ENCODE measurements at places on chromosomes 11 and 22.

DNA sequence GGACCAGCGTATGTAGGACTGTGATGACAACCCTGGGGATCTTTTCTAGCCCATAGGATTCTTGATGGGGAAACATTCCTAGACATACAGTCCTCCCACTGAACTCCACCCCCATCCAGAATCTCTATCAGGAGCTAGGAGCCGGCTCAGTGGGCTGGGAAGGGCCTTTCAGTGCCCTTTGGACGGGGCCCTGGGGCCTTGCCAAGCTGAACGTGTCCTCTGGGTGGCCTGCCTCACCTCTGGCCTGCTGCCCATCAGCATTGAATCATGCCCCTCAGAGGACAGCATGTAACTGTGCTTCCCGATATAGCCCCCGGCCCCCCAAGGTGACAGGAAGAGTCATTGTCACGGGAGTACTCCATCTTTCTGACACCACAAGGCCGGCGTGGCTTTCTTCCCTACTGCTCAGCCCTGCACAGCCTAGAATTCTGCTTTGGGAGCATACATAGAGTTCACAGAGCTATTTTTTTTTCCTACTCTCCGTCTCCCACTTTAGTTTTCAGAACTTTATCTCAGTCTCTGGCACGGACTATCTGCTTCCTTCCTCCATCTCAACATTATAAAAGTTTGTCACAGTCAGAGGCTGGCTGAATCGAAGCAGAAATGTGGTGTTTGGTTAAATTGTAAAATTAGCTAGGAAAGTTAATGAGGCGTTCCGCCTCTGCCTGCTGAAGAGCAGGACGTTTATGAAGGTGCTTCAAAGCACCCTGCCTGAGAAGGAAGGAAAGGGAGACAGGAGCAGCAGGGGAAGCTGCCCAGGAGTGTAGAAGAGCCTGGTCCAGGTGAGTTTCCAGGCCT, 111.9 kb downstream of the ZBTB16 start:
- no peaks in the 10 kb centered on the region for H3K4me1 ChIP-seq
- no peak overlapping the region for H3K4me3 ChIP-seq
- H3K27me3 ChIP-seq: peaks cover 58% of the 10 kb centered on the region
- H3K27ac ChIP-seq: no peak overlapping the region

DNA sequence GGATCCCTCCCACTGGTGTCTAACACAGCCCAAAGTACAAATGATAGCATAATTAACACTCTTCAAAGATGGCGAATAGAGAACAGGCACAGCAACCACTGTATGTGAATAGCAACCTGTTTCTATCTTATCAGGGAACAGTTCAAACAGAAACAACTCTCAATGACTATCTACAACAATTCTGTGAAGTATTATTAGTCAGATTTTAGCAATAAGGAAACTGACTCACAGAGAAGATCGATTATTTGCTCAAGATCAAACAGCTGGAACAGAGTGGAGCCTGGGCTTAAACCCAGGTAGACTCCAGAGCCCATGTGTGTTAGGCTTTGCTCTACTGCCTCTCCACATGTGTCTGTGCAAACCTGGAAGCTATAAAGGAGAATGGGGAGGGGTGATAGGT, 88.7 kb downstream of the C11orf58 start:
- H3K36me3 ChIP-seq: no peaks in the 10 kb centered on the region
- no peaks in the 10 kb centered on the region for H3K4me1 ChIP-seq
- H3K27me3 ChIP-seq: peaks cover 3% of the 10 kb centered on the region
- no peak overlapping the region for H3K27ac ChIP-seq
- no peak overlapping the region for H3K4me3 ChIP-seq

DNA sequence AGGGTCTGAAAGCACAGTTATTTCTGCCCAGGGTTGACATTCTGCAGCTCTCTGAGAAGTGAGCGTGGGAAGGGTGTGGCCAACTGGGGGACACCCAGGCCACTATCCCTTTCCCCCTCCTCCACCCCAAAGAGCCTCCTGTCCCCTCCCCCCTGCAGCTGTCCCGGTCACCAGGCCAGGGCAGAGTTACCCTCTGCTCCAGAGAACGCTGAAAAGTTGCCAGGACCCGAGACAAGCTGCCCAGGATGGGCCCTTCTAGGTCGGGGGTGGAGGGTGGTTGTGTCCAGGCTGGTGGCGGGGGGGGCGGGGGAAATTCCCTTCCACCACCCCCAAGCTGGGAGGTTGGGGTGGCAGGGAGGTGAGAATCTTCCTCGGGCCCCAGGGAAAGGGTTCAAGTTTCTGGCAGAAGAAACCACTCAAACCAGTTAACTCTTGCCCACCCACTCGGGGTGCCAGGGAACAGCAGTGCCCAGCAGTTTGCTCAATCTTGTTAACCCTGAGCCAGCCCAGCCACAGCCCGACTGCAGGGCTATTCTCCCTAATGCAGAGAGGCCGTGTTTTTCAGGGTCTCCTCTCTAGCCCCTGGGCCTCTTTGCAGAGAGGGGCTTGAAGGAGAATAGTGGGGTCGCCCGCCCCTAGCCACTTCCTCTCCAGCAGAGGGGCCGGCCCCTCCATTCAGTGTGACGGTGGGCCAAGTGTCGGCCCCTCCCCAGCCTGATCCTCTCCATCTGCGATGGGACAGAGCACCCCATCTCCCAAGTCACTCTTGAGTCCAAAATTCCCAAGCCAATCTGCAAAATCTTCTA, 697 bp downstream of the LGALS1 start:
- peak overlapping the region; percentile 85 for H3K27ac ChIP-seq
- H3K36me3 ChIP-seq: peaks cover 5% of the 10 kb centered on the region
- peak overlapping the region; percentile 52 for H3K4me3 ChIP-seq
- H3K27me3 ChIP-seq: no peaks in the 10 kb centered on the region

GRCh38 chr22:45425531-45426265, 12.2 kb downstream of the RIBC2 start:
- DNase-seq: no peak
- H3K27me3 ChIP-seq: peaks cover 55% of the 10 kb centered on the region
- H3K36me3 ChIP-seq: no peaks in the 10 kb centered on the region
- no peak overlapping the region for H3K4me3 ChIP-seq
- H3K27ac ChIP-seq: no peak overlapping the region

DNA sequence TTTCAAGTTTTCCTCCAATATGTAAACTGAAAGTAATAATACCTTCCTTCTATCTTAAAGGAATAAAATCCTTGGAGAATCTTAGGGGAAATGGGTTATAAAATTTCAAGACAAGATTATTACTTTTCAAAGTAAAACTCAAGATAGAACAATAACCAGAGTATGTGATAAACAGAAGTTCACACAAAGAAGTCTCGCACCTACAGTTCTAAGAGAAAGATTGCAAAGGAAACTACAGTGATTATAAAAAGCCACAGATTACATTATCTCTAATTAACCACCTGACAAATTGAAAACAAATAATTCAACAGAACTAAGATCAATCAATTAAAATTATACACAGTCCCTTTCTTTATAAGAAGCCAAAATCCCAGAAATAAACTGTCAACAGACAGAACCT, 34.0 kb downstream of the AMBRA1 start:
- H3K27ac ChIP-seq: peak overlapping the region; percentile 70
- H3K27me3 ChIP-seq: no peaks in the 10 kb centered on the region
- no peak for DNase-seq
- peaks cover 34% of the 10 kb centered on the region for H3K4me1 ChIP-seq
- H3K4me3 ChIP-seq: 0 out of 2 replicates have a peak overlapping the region, but pooled peaks have one; percentile 20
- no peaks in the 10 kb centered on the region for H3K36me3 ChIP-seq

DNA sequence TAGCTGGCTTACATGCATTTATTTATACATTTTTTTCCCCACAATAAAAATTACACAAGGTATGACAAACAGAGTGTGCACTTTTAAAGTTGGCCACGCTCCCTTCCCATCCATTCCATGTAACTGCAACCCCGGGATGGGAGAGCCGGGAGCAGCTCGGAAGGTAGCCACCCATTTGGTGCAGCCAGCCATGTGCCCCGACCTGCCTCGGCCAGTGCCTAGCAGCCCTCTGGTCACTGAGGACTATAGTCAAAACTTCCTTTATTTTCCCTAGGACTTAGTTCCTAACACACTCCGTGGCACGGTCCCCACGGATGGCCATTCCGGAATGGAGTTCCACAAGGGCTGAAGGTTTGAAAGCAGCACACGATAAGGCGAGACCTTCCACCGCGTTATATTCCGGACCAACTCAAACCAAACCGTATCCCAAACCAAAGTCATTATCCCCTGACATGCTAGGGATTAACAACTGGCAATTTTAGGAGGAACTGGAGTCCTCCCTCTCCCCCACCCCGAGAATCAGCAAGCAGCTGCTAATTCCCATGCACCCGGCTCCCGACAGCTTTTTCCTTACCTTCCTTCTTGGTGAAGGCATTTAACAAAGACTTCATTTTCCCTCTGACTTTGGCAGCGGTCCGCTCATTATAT, 426.4 kb downstream of the SHANK2 start:
- H3K4me1 ChIP-seq: no peaks in the 10 kb centered on the region
- no peak overlapping the region for H3K4me3 ChIP-seq
- H3K27me3 ChIP-seq: peaks cover 33% of the 10 kb centered on the region

- H3K27ac ChIP-seq: no peak overlapping the region
- H3K4me3 ChIP-seq: no peak overlapping the region
- no peaks in the 10 kb centered on the region for H3K27me3 ChIP-seq
- DNase-seq: no peak
- H3K36me3 ChIP-seq: no peaks in the 10 kb centered on the region
- H3K4me1 ChIP-seq: no peaks in the 10 kb centered on the region
Measured at GRCh38 chr11:83728281-83728680, 442.1 kb upstream of the CCDC90B start.

- no peak overlapping the region for H3K27ac ChIP-seq
- no peak overlapping the region for H3K4me3 ChIP-seq
- H3K36me3 ChIP-seq: peaks cover 48% of the 10 kb centered on the region
- H3K4me1 ChIP-seq: peaks cover 13% of the 10 kb centered on the region
- DNase-seq: no peak
Measured at GRCh38 chr11:46504817-46505613, 88.8 kb downstream of the AMBRA1 start.

GRCh38 chr11:13291800-13292199, 14.2 kb downstream of the BMAL1 start:
- H3K27me3 ChIP-seq: peaks cover 5% of the 10 kb centered on the region

- DNase-seq: peak; percentile 51
- no peaks in the 10 kb centered on the region for H3K36me3 ChIP-seq
- peak overlapping the region; percentile 31 for H3K4me3 ChIP-seq
- H3K27ac ChIP-seq: no peak overlapping the region
Measured at GRCh38 chr22:39244136-39244495, 666 bp downstream of the PDGFB start.

GRCh38 chr11:61010466-61011228, 39.2 kb downstream of the CD6 start:
- no peaks in the 10 kb centered on the region for H3K4me1 ChIP-seq
- H3K4me3 ChIP-seq: no peak overlapping the region
- DNase-seq: no peak
- no peak overlapping the region for H3K27ac ChIP-seq
- H3K27me3 ChIP-seq: peaks cover 69% of the 10 kb centered on the region

DNA sequence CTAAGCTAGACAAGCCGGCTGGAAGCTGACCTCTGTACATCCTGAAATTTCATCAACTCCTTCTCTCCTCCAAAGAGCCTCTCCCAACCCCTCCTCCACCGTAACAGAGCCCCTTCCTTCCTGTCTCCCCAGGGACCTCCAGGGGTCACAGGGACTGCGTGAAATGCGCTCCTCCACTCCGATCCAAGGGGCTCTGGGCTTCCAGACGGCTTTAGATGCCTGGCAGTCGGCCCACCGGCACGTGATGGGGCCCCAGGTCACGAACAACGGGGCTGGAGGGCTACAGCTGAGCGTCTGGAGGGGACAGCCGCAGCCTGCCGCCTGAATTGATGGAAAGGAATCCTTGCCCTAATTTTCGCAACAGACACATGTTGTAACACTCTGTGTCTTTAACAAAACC, 264.1 kb downstream of the MN1 start:
- no peak overlapping the region for H3K27ac ChIP-seq
- H3K27me3 ChIP-seq: 0 out of 3 replicates have a peak, but pooled peaks cover 2% of the 10 kb centered on the region
- H3K36me3 ChIP-seq: no peaks in the 10 kb centered on the region
- no peak overlapping the region for H3K4me3 ChIP-seq

- no peak overlapping the region for H3K4me3 ChIP-seq
- no peak for DNase-seq
- no peak overlapping the region for H3K27ac ChIP-seq
- no peaks in the 10 kb centered on the region for H3K4me1 ChIP-seq
- H3K27me3 ChIP-seq: peaks cover 19% of the 10 kb centered on the region
- no peaks in the 10 kb centered on the region for H3K36me3 ChIP-seq
Measured at GRCh38 chr11:35390737-35391682, 28.3 kb downstream of the SLC1A2 start.

- H3K27me3 ChIP-seq: no peaks in the 10 kb centered on the region
- no peak for DNase-seq
- H3K4me1 ChIP-seq: peaks cover 41% of the 10 kb centered on the region
- H3K27ac ChIP-seq: no peak overlapping the region
Measured at GRCh38 chr11:66875378-66875777, 18.5 kb downstream of the LRFN4 start.

- no peak for DNase-seq
- no peak overlapping the region for H3K4me3 ChIP-seq
- H3K36me3 ChIP-seq: peaks cover 22% of the 10 kb centered on the region
- H3K27ac ChIP-seq: no peak overlapping the region
- H3K27me3 ChIP-seq: no peaks in the 10 kb centered on the region
Measured at GRCh38 chr11:112023104-112023503, 2.1 kb upstream of the DLAT start.

GRCh38 chr11:117197516-117198456, 1.4 kb upstream of the TAGLN start:
- peak; percentile 50 for DNase-seq
- H3K36me3 ChIP-seq: peaks cover 12% of the 10 kb centered on the region
- H3K4me1 ChIP-seq: peaks cover 30% of the 10 kb centered on the region
- no peak overlapping the region for H3K4me3 ChIP-seq
- H3K27ac ChIP-seq: no peak overlapping the region

GRCh38 chr22:30538280-30538679, 8.3 kb downstream of the SEC14L6 start:
- no peaks in the 10 kb centered on the region for H3K27me3 ChIP-seq
- peaks cover 6% of the 10 kb centered on the region for H3K4me1 ChIP-seq
- no peaks in the 10 kb centered on the region for H3K36me3 ChIP-seq
- H3K27ac ChIP-seq: no peak overlapping the region
- DNase-seq: no peak

DNA sequence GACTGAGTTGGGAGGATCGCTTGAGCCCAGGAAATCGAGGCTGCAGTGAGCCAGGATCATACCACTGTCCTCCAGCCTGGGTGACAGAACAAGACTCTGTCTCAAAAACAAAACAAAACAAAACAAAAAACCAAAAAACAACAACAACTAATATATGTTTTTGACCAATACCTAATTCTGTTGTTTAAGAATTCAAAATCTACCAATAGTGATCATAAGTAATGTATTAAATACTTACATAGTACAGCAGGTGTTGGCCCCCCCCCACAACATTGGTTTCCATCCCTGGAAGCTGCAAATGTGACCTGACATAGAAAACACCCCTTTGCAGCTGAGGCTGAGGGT, 74.7 kb downstream of the KCNQ1 start:
- H3K4me1 ChIP-seq: peaks cover 32% of the 10 kb centered on the region
- H3K27ac ChIP-seq: no peak overlapping the region
- H3K27me3 ChIP-seq: peaks cover 40% of the 10 kb centered on the region
- no peak for DNase-seq

DNA sequence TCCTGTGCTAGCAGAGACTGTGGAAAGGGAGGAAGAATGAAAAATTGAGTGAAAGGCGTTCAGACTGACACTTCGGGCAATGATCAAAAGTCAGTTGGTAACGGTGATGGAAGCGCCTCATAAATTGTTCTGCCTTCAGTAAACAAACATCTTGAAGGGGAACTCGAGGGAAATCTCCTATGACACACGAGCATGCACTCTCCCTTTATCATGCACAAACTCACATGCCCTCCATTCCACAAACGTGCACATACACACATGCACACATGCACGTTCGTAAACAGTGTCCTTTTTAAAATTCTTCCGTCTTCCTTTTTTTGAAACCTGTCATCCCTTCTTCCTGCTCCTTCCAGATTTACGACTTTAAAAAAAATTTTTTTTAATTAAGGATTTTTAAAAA, 77.8 kb upstream of the TMEM45B start:
- H3K4me3 ChIP-seq: no peak overlapping the region
- H3K4me1 ChIP-seq: no peaks in the 10 kb centered on the region
- no peak for DNase-seq
- H3K36me3 ChIP-seq: no peaks in the 10 kb centered on the region
